Kidney epithelial cell (primary cell): ENCODE measurements at places on chromosomes 6 and 20.

GRCh38 chr6:53837865-53838769, 43.3 kb downstream of the LRRC1 start:
- DNase-seq = no peak

DNA sequence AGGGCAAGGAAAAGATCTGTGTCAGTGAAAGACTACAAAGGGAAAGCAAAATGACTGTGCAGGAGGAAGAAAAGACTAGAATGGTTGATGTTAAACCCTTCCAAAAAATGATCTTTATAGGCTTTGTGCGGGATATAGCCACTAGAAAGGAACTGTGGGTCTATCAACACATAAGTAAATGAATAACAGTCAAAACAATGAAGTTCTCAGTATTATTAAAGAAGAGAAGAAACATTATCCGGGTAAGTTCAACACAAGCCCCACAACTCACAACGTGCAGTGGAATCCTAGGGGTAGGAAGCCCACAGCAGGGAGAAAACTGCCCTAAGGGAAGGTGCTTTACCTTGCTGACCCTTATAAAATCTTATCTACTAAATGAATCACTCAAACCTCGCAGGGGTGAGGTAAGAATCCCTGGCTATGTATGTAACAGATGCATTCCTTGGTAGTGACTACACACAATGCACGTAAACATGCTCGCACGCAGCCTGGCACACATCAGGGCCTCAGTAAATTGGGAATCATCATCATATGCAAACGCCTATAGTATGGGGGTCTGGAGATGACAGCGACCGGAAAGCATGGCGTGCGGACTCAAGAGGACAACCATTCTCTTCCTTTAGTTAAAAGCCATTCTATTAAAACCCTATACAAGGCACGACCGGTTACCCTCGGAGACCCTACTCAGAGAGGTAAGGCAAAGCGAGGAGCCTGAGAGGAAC, 11.3 kb downstream of the TFAP2A start:
- DNase-seq = peak; percentile 53

DNA sequence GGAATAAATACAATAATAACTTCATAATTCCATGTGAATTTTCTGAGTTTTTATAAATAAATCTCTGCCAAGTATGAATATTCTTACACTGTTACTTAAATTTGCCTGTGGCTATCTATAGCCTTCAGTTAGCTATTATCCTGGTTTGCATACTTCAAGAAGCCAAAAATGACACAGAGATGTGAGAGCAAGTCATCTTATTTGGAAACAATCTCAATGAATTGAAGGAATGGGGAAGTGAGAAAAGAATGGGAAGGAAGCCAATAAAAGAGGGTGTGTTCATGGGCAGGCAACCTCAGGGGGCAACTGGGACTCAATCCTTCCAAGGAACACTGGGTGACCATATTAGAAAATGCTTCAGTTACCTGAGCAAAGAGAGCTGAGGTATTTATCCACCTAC, 9.9 kb downstream of the HAO1 start:
- DNase-seq = no peak

DNA sequence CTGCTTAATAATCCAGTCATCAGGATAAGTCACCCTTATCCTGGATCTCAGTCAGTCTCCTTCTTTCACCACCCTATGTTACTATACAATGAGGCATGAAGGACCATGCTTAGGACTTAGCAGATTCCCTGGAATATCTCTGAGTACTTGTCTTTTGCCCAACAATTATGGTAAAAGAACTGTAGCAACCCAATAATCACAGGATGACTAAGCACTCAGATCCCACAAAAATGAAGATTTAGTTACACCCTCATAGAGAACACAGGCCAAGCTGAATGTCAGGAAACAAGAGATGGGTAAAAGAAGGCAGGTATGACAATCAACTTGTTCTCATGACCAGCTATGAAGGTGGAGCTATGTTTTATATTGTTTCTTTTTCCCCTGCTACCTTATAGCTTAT, 91.4 kb downstream of the EDN1 start:
- no peak for DNase-seq

GRCh38 chr20:9025643-9026042, 43.2 kb upstream of the PLCB4 start:
- DNase-seq = peak; percentile 66

GRCh38 chr6:107315114-107315513, 144.2 kb downstream of the PDSS2 start:
- no peak for DNase-seq

DNA sequence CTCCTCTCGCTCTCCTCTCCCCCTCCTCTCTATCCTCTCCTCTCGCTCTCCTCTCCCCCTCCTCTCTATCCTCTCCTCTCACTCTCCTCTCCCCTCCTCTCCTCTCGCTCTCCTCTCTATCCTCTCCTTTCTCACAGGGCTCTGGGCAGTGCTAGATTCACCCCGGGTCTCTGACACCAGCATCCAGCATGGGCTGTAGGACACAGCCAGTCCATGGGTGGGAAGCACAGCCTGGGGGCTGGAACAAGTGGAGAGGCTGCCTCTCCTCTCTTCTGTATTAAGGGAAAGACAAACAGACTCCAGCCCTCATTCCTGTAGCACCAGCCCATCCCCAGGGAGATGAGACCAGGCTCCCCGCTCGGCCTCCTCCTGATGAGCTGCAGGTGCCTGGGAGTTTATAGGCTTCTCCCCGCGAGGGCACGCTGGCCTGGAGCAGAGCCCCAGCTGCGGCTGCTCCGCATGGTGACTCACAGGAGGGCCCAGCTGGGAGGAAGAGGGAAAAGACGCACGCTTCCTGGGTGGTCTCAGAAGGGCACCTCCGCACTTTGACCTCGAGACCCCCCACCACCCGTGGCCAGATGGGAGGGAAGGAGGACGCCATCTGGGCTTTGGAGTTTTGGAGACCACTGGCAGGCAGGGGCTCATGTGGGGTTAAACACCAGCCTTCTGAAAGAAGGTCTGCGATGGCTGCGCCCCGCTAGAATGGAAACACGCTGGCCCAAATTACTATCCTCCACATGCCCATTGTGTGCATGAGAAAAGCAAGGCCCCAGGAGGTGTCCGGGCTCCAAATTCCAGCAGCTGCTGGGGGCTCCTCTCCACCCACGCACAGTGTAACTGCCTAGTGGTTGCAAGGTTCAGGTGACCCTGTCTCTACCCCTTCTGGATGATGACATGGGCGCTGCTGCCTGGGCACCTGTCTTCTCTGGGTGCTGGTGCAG, 68.0 kb downstream of the BMP7 start:
- DNase-seq = no peak

- no peak for DNase-seq
Observed at GRCh38 chr6:100217225-100218012, 223.4 kb upstream of the MCHR2 start.

DNA sequence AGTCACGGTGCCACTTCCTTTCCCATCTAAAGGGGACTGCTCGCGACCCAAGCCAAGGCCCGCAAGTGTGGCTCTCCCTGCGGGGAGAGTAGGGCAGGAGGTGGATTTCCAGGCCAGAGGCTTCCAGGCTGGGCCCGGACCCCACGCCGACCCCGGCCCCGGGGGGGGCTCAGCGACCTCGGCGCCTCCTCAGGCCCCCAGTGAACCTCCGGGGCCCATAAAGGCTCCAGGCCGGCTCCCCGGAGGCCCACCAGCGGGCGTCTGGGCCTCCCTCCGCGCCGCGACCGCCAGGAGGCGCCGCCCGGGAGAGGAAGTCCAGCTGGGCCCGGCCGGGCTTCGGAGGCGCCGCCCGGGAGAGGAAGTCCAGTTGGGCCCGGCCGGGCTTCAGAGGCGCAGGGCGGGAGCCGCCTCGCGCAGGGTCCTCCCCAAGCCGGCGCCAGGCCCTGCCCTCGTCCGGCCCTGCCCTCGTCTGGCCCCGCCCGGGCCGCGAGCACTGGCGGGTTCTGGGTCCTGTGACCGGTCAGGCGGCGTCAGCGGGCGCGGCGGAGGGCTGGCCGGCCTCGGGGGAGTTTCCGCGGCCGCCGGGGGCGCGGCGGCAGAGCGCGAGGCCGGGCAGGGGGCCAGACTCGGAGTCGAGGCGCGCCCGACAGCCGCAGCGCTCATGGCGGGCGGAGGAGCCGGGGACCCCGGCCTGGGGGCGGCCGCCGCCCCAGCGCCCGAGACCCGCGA, at the start of gene RAB32:
Gene RAB32 (plus strand): TSS at position 623 of the 729 bp plus-strand sequence. CDS start 39 bp downstream, at position 662.
- peak; percentile 59 for DNase-seq

- DNase-seq = no peak
Observed at GRCh38 chr20:54103067-54103761, 32.8 kb upstream of the BCAS1 start.

- DNase-seq = peak; percentile 16
Observed at GRCh38 chr6:79461205-79461604, 76.0 kb downstream of the LCA5 start.

DNA sequence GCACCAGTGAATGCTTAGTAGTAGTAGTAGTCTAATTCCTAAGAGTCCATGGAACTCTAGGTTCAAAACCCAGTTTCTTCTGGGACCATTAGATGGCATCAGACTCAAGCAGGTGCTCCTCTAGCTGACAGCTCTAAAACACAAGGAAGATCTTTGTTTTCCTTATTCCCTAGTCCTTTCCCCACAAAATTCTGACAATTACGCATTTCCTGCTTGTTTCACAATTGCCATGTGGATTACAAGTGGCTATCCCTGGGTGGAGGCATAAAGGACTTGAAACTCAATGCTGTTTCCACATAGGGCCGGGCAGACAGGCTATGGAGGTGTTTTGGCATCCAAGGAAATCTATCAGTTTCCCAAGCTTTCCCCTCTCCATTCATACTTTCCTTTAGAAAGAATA, 9.2 kb upstream of the HLA-DOB start:
- no peak for DNase-seq

DNA sequence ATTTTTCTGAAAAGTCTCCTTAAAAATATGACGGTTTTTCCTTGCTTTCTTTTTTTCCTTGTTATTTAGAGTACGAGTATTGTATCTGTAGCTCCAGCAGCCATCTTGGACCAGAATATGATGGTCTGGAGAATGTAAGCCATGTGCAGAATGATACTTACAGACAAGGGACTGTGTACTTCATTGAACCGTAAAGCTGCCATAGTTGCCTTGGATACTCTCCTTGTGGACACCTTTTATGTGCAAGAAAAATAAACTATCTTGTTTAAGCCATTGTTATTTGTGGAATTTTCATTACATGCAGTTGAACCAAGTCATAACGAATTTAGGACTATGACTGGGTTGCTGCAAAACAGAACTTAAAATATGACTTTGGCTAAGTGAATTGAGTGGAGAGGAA, 485.8 kb upstream of the CITED2 start:
- no peak for DNase-seq

DNA sequence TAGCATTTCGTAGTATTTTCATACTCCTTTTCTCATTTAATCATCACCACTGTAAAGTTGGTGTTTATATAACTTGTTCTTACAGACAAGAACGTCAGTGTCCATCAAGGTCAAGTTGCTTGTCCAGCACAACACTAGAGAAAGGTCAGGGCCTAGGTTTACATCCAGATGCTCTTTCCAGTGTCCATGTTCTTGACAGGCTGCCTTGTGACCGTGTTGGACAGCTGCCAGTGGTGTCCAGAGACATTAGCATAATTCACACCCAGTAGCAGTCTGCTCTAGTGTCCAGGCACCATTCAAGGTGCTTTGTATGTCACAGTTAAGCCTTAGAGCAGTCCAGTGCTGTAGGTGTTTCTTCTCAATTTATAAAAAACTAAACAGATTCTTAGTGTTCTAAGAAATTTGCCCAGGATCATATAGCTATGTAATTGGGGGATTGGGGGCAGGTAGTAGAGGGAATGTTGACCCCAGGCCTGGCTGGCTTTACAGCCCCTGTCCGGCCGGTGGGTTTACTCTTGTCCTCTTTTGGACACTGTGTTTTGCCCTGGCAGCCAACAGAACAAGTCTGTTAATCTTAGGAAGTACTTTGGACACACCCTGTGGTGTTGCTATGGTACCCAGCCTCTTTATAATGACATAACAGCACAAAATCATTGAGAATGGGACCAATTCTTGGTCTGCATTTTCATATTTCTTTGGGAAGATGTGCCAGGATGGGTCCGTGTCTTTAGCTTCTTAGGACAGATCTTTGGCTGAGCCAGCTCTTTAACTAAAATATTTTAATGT, 8.0 kb downstream of the STK35 start:
- DNase-seq = no peak

- DNase-seq = no peak
Observed at GRCh38 chr20:24909861-24910260, 39.2 kb upstream of the CST7 start.

- DNase-seq = no peak
Observed at GRCh38 chr6:5813625-5814027, 193.1 kb downstream of the NRN1 start.

- DNase-seq = no peak
Observed at GRCh38 chr20:57938158-57939108, 228.6 kb upstream of the PMEPA1 start.

GRCh38 chr20:25273046-25273445, 25.2 kb downstream of the PYGB start:
- DNase-seq = no peak

DNA sequence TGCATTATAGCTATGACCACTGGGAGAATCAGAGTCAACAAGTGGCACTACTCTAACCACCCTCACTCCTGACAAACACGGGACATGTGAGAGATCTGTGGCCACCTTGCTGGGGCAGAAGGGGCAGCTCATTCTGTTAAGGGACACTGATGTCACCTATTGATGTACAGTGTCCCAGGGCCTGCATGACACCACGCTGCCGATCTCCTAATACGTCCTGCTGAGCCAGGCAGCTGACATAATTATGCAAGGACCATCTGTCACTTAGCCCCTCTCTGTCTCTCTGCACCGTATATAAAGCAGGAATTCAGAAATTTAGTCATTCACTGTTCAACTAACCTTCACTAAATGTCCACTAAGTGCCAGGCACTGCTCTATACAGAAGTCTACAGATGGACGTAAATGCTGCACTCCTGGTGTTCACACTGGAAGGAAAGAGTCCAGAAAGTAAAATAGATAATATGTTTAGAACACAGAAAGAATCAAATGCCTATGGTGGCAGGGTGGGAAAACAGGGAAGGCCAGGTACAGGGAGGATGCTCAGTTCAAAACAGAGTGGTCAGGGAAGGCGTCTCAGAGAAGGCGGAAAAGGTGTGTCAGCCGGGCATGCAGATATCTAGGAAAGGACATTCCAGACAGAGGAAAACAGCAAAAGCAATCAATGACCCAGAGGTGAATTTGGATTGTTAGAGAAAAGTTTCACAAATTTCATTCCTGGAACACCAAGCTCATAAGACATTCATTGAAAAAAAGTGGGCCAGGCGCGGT, 173.8 kb downstream of the ZNF217 start:
- DNase-seq = no peak

DNA sequence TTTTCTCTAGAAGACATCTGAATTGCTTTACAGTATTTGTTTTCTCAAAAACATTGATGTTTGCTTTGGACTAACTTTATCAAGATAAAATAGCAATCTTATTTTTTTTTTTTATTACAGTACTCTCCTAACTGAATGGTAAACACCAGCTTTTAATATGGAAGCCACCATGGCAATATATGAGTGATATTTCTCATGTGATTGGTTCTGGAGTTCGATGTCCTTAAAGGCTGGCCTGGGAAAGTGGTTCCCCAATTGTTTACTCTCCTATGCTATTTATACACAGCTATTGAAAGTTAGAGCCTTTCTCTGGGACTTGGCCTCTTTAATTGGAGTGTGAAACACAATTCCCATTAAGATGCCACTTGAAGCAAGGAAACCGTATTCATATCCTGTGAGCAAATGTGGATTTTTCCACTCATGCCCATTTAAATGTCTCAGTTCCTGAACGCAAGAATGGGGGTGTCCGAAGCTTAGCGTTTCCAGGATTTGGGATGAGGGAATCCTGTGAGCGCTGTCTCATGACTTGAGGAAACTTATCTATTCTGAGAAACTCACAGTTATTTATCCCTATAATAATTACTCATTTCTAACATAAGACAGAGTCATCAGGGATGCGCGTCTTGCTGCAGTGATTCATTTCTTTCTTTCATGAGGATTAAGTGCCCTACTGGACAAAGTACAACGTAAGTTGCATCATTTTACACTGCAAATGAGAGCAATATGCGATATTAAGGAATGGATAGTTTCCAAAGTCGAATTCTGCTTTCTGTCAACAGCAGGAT, 143.3 kb upstream of the PREP start:
- no peak for DNase-seq
